ENCODE measurements at places on chromosomes 4 and X.

DNA sequence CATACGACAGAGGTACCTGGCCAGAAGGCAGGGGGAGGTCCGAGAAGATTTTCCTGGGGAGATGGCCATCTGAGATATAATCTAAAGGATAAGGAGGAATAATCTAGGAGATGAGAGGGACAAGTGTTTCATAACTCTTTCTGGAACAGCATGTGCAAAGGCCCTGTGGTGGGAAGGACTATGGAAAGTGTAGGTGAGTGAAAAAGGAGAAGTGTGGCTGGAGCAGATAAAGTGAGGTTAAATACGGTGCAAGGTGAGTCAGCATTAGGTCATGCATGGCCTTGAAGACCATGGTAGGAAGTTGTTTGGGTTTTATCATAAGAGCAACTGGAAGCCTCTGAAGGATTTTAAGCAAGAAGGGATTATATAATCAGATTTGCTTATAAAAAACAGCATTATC, 34.6 kb upstream of the MTM1 start:
- DNase-seq, result no peak

- DNase-seq, result no peak
Observed at GRCh38 chr4:75598390-75598789, 31.9 kb downstream of the CDKL2 start.

DNA sequence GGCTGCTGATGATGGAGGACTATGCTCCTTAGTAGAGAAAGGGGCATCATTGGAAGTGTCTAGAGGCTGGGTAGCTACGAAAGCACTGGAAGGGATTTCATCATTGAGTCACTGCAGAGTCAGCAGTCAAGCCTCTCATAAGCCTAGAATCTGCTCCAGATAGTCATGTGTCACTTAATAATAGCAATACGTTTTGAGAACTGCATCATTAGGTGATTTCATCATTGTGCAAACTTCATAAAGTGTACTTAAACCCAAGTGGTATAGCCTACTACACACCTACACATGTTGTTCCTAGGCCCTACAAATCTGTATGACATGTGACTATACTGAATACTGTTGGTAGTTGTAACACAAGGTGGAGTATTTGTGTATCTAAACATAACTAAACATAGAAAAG, 165.6 kb downstream of the PTTG2 start:
- no peak for DNase-seq

DNA sequence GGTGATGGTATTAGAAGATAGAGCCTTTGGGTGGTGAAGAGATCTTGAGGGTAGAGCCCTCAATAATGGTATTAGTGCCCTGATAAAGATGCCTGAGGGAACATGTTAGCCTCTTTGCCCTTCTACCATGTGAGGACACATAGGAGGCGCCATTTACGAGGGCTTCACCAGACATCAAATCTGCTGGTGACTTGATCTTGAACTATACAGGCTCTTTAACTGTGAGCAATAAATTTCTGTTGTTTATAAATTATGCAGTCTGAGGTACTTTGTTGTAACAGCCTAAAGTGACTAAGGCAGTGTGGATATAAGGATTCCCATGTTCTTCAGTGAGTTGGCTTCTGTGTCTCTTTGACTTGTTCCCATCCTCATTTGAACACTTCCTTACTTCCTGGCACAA, 11.8 kb downstream of the MOB1B start:
- no peak for DNase-seq

DNA sequence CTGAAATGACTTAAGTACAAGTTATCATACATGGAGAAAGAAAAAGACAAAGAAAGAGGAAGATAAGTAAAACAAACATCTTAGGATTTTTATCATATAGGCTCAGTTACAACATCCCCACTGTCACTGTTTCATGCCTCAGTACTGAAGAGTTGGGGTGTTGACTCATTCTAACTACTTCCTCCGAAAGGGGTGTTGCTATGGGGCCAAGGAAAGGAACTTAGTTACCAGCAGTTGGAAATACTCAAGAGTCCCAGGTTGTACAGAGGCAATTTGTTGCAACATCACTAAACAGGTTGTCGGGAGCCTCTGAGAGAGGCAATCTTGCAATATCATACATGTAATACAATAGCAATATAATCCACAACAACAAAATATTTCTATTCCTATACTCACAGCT, 1264.7 kb downstream of the PCDH7 start:
- no peak for DNase-seq

DNA sequence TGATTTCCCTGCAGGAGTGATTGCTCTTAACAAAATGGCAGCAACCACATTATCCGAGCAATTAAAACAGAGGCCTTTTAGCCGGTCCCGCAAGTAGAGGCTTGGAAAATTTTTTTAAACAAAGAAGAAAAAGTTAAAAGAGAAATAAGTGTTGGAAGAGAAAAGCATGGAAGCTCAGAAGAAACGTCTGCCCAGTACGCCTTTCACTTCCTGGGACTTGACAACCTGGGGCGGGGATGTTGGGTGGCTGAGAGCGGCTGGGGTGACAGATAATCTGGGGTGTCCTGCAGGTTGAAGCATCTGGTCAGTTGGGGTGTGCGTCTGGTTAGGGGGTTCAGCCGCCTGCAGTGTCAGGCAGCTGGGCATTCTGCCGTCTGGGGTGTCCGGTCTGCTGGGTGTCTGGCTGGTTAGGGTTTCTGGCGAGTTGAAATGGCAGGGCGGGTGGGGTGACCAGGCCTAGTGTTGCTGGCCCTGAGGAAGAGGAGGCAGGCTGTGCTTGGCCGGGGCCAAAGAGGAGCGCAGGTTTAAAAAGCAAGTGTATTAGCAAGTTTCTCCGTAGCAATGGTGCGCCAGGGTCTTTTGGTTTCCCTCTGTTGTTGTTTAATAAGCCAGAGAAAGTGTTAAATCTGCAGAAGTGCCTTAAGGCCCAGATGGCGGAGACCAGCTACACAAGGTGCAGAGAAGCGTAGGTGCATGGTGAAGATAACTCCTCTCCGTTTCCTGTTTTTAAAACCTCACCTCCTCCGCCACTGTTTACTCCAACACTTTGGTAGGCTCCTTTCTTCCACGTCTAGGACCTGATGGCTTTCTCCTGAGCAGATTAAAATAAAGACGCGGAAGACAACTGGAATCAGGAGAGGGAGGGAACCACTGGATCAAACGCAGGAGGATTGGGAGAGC, 5.6 kb downstream of the HAND2 start:
- DNase-seq, result no peak

GRCh38 chrX:45230410-45230809, 29.7 kb upstream of the DIPK2B start:
- no peak for DNase-seq

DNA sequence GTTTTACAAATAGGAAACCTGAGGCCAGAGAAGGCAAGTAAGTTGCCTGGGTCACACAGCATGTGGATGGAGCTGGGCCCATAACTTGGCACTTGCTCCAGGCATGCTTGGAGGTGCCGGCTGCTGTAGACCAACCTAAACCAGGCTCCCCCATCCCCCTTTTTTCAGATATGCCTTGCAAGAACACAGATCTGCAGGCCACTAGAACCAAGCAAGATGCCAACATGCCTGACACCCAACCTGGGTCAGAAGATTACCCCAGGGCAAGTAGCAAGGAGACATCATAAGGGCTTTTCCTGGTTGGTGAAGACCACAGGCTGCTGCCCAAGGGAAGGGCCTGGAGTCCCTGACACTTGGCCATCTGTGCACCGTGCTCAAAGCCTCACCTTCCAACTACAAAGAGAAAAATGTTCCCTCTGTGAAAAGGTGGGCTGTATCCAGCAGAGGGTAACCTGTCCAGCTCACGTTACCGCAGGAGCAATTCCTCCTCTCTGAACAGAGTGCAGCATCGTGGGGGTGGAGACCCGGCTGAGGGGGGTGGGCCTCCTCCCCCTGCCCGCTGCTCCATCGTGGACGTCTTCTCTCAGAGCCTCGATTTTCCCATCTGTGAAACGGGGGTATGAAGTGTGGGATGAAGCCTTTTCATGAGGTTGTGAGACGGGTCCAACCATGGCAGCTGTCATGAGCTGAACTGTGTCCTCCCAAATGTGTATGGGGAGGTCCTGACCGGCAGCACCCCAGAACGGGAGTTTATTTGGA, 23.0 kb downstream of the HMX1 start:
- no peak for DNase-seq

GRCh38 chr4:10877076-10877475, 192.5 kb upstream of the CLNK start:
- no peak for DNase-seq

DNA sequence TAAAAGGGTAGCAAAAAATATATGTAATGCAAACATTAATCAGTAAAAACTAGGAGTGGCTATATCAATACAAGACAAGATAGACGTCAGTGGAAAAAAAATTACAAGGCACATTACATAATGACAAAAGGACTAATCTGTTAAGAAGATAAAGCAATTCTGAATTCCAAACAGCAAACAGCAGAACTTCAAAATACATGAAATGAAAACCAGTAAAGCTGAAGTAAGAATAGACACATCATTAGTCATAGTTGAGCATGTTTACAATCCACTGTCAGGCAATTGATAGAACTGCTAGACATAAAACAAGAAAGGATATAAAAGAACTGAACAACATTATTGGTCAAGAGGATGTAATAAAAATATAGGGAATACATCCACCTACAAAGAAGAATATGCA, 12.2 kb downstream of the SULT1B1 start:
- no peak for DNase-seq

DNA sequence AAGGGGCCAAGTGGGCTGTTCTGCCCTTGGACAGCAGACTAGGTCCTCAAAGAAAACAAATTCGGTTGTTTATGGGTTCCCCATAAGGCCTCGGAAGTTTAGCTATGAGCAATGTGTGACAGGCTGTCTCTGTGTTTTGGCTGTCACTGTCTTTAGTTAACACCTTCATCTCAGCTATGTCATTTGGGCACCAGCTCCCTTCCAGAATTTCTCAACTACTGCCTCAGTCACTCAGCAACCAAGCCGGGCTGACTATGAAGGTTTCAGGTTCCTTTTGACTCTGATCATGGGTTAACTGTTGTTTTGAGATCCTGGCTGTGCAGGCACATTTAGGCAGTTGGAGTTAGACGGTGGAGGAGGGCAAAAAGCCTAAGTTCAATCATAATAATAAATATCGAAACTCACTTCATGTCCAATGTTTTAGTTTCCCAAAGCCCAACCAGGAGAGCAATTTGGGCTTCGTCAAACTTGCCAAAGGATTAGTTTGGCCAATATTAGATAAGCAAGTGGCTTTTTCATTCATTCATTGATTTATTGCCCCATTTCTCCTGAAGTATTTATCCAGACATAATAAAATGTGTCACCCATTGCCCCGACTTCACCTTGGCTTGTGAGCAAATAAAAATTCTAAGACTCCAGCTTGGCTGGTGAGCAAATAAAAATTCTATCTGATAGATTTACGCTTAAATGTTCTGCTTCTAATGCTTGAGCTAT, 9.1 kb upstream of the PAGE1 start:
- no peak for DNase-seq

- DNase-seq, result no peak
Observed at GRCh38 chrX:119235051-119235511, 1.0 kb upstream of the PGRMC1 start.

GRCh38 chrX:7252013-7252610, 104.2 kb upstream of the PUDP start:
- no peak for DNase-seq

DNA sequence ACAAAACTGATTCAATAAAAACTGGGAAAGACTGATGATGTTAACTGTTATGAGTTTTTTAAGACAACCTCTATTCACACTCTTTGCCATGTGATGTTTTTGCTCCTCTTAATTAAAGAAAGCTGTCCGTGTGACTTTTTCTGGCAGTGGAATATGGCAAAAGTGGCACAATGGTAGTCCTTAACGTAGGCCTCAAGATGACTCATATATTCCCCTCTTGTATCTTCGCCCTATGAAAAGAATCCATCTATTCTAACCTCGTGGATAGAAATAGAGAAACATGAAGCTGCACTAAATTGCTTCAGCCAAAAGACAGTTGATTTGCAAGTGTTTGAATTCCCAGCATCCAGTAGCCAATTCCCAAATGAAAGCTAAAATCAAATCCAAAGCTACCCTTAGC, 603.8 kb upstream of the PCDH7 start:
- DNase-seq, result no peak

DNA sequence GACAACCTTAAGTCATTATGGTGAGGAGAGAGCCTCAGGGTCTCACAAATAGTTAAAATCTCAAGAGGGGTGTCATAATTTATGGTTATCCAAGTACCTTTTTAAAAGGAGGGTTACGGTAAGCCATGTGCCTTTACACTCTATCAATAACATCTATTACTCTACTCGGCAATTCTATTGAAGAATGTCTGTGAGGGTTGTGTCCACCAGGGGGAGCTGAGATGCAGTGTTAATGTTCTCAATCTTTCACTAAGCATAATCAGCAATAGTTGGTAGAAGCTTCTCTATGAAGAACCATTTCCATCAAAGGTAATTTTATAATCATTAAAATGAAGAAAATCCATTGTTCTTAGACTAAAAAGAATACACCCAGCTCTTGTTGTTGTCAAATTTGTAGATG, 457.4 kb downstream of the CENPC start:
- DNase-seq, result no peak
